ENCODE measurements at places on chromosomes 4 and X.

DNA sequence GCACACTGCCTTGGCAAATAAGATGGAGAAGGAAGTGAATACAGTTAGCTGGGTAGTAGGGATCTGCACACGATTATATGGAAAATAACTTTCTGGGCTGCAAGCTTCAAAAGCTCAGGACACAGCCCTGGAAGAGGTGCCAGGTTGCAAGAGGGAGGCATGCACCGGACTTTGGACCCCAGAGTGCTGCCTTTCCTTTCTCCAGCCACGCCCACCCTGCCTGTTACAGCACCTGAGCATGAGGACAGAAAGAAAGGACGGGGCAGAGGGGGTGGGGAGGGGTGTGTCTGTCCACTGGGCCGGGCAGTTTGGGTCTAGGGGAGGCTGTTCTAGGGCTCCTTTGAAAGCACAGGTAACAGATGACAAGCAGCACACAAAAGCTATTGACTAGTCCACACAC is 152.8 kb downstream of the ENPP6 start:
- no peak for DNase-seq

DNA sequence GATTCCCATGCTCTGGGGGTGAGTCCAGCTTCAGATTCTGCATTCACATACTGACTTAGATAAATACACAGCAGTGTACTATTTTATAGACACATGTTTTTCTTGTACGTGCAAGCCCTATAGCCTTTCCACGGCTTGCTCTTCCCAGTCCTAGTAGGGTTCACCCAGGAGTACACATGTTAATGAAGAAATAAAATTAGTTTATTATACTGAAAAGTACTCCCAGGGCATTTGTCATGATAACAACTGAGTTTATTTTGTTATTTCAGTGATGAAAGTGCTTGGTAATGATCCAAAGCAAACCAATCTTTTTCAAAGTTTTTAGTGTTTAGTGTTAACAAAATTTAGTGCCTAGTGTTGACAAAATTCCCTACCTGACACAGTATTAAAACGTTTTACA is 21.3 kb downstream of the MAPK10 start:
- DNase-seq, result no peak

DNA sequence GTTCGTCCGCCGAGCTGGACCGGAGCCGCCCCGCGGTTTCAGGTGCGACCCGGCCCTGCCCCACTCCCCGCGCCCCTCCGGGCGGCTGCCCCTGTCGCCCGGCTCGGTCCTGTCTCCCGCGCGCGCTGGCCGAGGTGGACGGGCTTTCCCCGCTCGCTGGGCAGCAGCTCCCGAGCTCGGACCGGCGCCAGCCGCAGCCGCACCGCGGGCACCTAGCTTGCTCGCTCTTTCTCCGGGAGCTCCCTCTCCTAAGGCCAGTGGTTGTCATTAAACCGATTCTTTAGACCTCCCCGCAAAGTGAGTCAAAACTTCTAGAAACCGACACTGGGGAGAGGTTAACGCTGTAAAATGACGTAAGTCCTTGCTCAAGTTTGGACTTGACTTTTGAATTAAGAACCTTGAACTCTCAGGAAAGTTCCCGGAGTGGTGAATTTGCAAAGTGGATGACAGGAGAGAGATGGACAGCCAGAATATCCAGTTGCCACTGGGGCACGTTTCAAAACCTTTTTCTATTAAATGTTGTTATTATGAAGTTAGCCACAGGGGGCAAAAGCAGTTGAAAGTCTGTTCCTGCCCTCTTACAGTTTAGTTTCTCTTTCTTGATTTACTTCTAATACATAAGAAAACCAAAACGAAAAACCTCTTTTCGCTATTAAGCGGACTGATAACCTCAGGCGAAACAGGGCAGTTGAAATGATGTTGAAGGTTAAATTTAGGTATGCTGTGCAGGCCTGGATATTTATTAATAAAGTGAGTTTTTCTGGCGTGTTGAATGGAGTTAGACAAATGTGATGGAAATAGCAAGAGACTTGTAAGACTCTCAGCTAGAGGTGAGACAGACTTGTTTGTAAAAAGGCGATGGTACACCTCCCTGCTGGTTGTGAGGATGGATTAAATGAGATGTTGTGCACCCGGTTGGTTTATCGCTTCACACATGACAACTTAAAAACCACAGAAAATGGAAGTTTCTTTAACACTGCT is 847 bp downstream of the PI4K2B start:
- DNase-seq, result peak; percentile 25

GRCh38 chrX:124346117-124346876 is at the start of gene SH2D1A:
SH2D1A (plus strand) TSS chrX:124346563; CDS start chrX:124346643, 80 bp downstream.
- no peak for DNase-seq

DNA sequence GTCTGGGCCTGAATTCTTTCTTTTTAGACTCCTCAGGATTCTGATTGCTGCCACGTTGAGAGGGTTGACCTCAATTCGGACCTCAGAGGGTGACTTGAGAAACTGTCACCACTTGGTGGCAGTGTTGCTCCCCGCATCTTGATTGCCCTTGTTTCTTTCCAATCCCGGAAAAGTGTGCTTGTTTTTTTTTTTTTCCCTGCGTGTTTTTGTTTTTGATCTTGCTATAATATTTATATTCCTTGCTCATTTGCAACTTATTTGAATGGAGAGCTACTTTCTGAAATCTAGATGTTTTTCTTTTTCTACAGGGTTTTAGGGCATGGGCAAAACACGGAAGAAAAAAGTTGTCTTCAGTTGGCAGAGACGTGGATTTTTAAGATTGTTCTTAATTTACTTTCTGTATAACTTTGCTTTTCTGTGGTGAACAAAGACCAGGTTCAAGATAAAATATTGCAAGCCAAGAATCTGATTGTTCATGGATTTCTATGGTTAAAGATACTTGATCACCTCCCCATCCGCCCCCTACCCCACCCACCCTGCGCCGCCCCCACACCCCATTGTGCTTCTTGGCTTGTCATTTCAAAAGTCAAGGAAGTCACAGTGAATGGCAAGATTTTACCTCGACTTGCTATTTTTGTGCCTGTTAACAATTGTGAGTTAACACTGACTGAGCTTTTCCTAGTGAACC is 102.0 kb downstream of the PTTG2 start:
- peak; percentile 14 for DNase-seq

DNA sequence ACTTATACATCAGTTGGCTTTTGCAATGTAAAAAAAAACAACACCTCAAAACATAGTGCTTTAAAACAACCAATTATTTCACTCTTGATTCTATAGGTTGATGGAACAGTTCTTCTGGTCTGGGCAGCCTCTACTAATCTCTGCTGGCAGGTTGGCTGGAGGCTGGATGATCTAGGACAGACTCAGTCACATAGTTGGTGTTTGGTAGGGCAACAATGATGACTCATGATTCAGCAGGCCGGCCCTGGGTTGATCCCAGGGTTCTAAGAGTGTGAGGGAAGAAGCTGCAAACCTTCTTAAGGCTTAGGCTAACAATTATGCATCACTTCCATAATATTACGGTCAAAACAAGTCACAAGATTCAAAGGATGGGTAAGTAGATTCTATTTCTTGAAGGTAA is 558.2 kb downstream of the ZNF674 start:
- DNase-seq, result no peak

DNA sequence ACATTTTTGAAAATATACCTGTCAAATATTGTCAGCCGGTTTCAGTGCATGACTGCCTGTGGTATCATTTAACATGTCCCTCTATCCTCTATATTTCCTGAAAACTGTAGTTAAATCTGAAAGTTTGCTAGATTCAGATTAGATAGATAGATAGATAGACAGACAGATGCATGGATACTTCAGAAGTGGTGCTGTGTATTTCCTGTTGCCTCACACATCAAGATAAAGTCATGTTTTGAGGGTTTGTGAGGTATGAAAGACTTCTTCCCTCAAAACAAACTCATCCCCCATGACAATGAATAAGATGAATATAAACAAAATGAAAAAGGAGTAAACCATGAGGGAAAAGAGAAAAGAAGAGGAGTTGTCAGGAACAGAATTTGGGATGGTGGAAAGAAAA is 6.0 kb upstream of the BST1 start:
- no peak for DNase-seq
